ENCODE measurements at places on chromosomes 11 and 22. TPM values are rescaled to one million over a fixed set of nuclear protein-coding genes. Genes with fewer than 3 reads are reported as not detected.
A peak's percentile ranks its signal among the peaks of the same experiment; 100 is the strongest.

GRCh38 chr11:36062796-36063365 is 119.0 kb downstream of the LDLRAD3 start:
- no peak for DNase-seq

DNA sequence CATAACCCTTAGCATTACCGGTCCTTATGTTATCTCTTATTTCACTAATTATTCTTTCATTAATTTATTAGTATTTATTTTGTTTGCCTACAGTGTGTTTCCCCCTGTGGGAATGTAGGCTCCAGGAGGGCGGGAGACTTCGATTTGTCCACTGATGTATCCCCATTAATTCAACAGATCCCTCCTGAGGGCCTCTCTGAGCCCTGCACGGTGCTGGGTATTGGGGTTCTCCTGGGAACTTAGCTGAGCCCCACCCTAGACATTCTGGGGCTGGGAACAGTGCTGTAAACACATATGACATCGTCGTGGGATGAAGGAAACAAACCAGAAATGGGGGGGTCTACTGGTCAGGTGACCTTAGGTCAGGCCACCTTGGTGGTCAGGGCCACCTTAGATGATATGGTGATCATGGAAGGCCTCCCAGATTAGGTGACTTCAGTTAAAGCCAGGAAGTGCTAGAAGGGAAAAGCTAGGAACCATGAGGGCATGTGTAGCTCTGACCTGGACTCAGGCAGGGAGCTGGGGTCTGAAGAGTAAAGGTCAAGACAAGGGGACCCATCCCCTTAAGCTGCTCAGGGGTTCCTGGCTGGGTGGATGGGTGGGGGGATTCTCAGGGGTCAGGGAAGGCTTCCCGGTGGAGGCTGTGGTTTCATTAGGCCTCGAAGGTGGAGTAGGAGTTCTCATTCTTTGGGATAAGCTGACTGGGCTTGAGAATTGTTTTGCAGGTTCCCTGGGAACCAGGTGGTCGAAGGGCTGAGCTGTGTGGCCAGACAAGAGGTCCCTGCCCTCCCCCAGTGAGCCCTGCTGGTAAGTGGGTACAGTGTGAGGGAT is 1.0 kb downstream of the PHETA2 start:
- DNase-seq, result no peak

DNA sequence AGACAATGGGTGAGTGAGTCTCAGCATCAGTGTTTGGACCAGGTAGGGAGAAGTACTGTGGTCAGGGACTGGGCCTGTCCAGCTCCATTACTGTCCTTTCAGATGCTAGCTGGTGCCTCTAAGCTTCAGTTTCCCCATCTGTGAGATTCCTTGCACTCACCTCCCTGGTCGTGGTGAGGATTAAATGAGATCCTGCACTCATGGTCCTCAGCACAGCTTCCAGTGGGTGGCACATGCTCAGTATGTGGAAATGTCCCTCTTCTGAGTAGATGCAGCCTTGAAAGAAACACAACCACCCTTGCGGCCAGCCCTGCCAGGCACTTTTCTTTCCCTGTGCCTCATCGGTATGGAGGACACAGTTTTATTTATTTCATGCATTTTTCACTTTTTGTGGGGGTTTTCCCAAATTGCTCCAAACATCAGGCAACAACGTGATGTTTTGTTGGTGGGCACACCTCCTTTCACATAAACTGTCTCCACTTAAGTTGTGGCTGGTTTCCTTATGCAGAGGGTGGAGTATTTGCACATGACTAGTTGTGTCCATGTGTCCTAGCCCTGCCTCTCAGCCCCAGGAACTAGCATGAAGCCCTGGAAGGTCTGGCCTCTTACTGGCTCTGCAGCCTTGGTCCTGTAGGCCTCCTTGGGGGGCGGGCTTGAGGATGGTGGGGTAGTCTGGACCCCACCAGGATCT is 1.1 kb downstream of the LZTR1 start:
- no peak for DNase-seq

GRCh38 chr11:57200917-57201316 is 19.2 kb downstream of the LRRC55 start:
- DNase-seq, result no peak

- DNase-seq, result no peak
Measured at GRCh38 chr11:10541561-10541930, 559 bp upstream of the RNF141 start.

DNA sequence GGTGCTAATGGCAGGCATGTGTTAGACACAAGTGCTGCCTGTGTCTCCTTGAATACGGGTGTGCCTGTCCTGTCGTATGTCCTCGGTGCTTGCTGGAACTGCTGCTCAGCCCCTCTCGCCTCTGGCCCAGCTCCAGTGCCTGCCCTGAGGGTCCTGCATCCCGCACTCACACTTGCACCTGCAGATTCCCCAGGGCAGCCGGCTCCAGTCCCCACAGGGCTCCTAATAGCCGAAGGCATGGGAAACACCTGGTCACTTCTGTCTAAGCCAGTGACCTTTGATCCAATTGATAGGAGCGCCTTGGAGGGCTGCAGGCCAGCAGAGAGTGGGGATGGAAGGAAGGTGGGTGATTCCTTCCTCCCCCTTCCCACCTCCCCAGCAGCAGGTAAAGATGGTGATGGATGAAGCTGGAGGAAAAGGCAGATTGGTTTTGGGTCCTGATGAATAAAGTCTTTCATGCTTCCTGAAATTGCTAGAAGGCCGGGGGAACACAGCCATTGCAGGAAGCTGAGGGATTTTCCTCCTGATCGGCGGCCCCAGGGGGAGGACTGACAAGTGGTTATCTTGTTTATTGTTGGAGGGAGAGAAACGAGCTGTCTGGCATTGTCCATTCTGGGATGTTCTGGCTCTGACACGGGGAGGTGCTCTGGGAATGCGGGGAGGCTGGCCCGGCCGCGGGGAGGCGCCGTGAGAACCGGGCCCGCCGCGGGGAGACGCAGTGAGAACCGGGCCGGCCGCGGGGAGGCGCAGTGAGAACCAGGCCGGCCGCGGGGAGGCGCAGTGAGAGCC is 110.9 kb upstream of the B3GAT1 start:
- DNase-seq, result no peak

DNA sequence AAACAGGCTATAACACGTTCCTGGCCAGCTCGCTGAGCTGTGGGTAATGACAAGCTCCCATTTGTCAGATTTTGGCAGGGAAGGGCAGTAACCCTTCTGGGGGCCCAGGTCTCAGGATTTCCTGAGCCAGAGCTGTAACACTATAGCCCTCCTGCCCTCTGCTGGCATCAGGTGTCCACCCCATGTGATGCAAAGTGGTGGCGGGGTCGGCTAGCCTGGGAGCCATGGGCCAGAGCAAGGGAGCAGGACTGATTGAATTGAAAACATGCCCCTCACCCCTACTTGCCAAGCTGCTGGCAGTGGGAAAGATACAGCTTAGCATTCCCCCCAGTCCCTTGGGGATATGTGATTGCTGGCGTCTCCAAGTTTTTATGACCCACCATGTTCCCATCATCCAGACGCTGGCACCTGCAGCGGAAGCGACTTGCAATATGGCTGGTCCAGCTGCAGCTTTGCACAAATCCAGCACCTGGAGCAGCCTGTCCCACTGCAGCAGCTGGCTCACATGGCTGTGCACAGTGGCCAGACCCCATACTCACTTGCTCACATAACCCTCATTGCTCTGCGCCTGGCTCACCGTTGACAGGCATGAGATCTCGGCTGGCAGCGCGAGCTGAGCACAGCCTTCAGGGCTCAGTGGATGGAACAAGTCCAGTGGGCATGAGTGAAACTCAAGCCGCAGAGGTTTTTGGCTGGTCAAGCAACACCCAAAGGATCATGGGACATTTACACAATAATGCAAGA is 1147.8 kb downstream of the JRKL start:
- peak; percentile 43 for DNase-seq

The WDR74 gene
- 121 TPM for total RNA-seq

The MALAT1 gene
- total RNA-seq, result 1,934 TPM

All from H9 (cell line).